ENCODE measurements at places on chromosomes 2 and 18. TPM values are rescaled to one million over a fixed set of nuclear protein-coding genes. Genes with fewer than 3 reads are reported as not detected.

Gene BOLL
- total RNA-seq = not detected

Gene C1D
- 16.8 TPM for total RNA-seq

Gene CTAGE1
- total RNA-seq = under 0.01 TPM

Gene GPR45
- total RNA-seq = not detected

Gene C2orf42
- 14.5 TPM for total RNA-seq

Gene PPP1R7
- total RNA-seq = 32.4 TPM

Gene MGAT4A
- 6.0 TPM for total RNA-seq

Gene DSEL
- 3.3 TPM for total RNA-seq

Gene ANKRD30BL
- total RNA-seq = not detected

Gene POTEJ
- total RNA-seq = not detected

Gene PDE11A
- total RNA-seq = not detected

Gene NAGK
- 75.0 TPM for total RNA-seq

Gene CPO
- 0.13 TPM for total RNA-seq
